Lower lobe of right lung (tissue), 2 donors: ENCODE measurements at places on chromosomes 3 and 15. TPM values are rescaled to one million over a fixed set of nuclear protein-coding genes. Genes with fewer than 3 reads are reported as not detected.
A peak's percentile ranks its signal among the peaks of the same experiment; 100 is the strongest.

GRCh38 chr3:168094580-168094876 lies 1.2 kb downstream of the GOLIM4 start:
- DNase-seq = peak; percentile 56

DNA sequence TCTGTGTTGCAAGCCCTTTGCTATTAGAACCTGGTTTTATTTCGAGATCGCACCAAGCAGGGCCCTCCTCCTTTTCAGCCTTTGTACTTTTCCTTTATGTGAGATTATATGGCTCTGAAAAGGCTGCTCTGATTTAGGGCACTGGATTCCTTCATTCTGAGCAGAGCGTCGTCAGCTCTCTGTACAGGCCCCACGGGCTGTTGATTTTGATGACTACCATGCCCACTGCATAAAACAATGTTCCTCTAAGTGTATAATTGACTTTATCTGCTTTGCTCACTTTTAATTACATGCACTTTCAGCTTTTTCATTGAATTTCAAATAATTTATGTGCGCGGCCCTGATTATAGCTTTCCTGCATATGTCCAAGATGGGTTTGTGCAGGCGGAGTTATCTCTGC lies 4.4 kb upstream of the PSMD6 start:
- no peak for DNase-seq

- DNase-seq = no peak
Observed at GRCh38 chr3:56864090-56864489, 62.3 kb upstream of the ARHGEF3 start.

DNA sequence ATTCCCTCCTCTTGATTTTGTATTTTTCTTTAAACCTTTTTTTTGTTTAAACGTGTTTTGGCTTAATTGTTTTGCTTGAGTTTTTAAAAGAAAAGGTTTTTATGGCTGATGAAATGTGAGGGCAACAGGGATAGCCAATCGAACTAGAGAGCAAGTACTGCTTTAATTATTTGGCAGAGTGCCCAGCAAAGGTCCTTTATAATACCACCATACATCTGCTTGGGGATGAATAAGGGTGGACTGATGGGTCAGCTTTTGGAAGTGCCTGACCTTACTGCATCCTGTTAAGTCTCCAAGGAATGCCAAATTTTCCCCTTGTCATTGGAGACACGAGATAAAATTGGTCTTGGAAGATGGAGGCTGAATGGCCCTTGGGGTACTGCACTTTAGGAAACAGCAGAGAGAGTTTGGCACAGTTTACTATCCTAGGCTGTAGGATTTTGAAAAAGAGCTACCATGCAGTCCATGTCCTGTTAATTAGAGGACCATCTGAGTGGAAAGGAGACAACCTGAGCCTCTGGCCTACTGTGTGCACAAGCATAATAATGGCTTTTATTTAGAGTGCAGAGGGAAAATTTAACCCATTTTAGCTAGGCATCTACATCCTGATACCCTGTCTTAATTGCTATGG lies 19.8 kb upstream of the MTHFS start:
- no peak for DNase-seq

- peak; percentile 30 for DNase-seq
Observed at GRCh38 chr15:77871852-77872371, 205.6 kb downstream of the TBC1D2B start.

GRCh38 chr15:62488387-62488786 lies 323.3 kb upstream of the C2CD4B start:
- DNase-seq = no peak

- DNase-seq = no peak
Observed at GRCh38 chr15:26848498-26848897, 18.4 kb upstream of the GABRA5 start.

GRCh38 chr3:15636028-15636709 lies 34.6 kb downstream of the BTD start:
- DNase-seq = no peak

DNA sequence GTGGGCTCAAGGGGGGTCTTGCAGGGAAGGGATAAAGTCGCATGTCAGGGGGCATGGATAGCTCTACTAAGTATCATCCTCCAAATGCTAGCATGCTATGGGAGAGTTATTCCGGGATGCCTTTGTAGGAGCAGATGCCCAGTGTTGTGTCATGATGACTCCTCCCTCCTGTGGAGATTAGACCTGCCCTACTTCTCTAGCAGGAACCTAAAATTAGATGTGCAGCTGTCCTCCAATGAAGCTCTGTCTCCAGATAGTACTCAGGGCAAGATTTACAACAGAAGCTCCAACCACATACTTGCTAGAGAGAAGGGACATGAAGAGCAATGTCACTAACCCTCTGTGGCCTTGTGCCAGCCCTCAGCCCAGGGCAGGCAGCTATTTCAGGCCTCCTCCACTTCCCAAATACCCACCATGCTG lies 82.5 kb downstream of the AGBL1 start:
- DNase-seq = no peak

DNA sequence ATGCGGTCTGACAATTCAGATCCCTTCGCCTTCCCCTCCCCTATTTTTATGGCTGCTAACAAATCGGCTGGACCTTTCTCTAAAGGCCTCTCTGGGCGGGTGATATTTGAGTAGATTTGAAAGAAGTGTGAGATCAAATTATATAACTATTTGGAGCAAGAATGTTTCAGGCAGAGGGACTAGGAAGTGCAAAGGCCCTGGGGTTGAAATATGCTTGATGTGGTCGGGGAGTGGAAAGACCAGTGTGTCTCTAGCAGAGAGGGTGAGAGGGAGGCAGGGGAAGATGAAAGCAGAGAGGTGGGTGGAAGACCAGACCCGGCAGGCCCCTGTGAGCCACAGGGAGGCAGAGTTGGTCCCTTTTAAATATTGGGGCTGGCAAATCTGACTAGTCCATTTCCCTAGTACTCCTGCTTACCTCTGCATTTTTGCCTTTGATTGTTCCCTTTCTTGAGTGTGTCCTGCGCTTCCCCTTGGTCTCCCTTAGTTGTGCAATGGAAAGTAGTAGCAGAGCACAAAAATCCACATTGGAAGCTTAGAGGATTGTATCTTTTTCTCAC lies 32.3 kb downstream of the SLCO3A1 start:
- no peak for DNase-seq

DNA sequence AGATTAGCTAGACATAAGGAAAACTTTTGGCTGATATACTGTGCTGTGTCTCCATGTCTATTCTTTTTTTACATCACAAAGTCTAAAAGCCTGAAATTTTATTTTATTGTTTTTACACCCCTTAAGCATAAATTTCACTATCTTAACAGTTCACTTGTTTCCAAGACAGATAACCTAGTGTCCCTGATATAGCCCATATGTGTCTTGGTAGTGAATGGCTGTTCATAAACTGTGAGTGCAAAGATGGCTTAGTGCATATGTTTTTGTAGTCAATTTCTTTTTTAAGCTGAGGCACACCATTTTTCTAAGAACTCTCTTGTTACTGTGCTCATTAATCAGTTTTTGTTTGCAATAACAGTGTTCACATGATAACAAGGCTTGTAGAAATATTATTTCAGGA lies 381.1 kb downstream of the OXSM start:
- no peak for DNase-seq

- DNase-seq = no peak
Observed at GRCh38 chr3:113088616-113089015, 97.8 kb downstream of the GTPBP8 start.

- DNase-seq = peak; percentile 39
Observed at GRCh38 chr3:126347543-126348161, 9.6 kb downstream of the KLF15 start.

GRCh38 chr3:94009608-94010007 lies 18.8 kb downstream of the STX19 start:
- no peak for DNase-seq

DNA sequence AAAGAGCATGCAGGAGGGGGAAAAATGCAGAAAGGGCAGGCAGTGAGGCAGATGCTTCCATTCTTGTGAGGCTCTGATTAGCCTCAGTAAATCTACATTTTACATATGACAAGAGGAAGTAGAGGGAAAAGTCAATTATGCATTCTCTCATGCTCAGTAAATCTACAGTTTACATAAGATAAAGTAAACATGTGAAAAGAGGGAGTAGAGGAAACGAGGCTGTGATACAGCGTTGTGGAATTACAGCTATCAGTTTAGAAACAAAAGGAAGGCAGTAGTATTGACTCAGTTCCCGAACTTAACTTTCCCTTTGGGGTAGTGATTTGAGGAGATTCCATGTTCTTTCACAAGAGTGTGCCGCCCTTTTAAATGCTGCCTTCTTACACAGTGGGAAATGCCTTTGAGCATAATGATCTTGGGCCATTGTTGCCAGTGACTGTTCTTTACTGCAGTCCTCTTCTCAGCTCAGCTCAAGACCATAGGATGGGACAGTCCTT lies 39.3 kb downstream of the OSTN start:
- DNase-seq = no peak

DNA sequence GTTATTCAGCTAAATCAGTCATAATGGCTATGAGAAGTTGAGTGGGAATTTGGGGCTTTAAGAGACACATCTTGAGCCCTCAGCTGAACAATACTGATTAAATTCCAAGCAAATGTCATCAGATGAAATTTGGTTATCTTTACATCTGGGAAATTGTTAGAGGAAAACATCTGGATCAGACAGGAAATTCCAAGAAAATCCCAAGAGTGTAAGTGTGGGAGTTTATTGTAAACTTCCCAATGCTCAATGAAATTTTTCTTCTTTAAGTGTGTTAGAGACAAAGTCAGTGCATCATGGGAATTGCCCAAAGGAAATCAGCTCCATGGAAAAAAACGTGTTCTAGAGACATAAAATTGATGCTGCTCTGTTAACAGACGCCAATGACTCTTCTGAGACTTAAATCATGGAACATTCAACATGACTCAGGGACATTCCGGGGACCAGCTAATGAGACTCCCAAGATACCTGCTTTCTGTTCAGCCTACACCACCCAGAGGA lies 19.8 kb upstream of the DCLK3 start:
- DNase-seq = no peak

DNA sequence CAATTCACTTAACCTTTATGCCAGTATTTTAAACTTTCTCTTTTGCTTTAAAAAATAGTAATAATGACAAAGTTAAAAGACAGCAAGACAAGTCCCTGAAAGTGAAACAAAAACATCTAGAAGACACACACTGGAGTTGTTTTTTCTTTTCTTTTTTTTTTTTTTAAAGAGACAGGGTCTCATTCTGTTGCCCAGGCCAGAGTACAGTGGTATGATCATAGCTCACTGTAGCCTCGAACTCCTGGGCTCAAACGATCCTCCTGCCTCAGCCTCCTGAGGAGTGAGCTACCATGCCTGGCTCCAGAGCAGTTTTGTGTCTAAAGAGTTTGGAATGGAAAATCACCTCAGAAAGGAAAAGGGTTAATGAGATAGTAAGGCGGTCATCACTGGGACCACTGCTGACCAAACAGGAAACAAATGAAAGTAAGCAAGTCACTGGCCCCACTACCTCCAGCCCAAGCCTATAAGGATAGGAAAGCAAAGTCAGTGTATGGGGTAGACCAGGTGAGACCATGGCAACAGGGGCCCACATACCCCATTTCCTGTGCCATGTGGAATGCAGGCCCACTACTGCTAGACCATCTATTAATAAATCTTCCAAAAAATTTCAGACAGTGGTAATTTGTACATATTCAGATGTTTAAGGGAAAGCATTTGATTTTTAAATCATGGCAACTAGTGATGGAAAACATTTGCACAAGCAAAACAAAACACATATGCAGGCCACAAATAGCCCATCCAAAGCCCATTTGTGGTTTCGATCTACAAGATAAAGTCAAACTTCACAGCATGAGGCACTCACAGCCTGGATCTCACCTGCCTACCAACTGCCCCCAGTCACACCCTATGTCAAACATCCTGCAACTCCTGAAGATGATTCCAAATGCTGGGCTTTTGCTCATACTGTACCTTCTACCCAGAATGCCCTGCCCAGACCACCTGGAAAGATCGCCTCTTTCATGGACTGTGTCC lies 62.6 kb downstream of the OSBPL10 start:
- DNase-seq = no peak

GRCh38 chr3:172329070-172329469 lies 119.2 kb downstream of the GHSR start:
- DNase-seq = no peak

GRCh38 chr3:149673393-149673792 lies 15.6 kb upstream of the WWTR1 start:
- no peak for DNase-seq

GRCh38 chr3:59512066-59512465 lies 462.2 kb upstream of the CFAP20DC start:
- no peak for DNase-seq

DNA sequence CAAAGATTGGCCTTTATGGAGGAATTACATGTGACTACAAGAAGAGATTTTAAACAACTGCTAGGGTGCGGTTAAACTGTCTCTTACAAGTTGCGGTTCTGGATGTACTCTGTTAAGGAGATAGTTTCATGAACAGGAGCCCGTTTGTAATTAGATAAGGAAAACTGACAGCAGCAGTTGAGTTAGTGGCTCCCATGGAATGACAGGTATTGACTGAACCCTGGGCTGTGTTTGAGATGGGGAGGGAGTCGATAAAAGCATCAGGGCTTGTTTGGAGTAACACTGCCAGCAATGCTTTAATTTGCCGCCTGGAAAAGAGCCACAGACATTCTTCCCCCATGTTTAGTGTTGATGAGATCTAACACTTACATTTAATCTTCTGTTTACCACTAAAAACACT lies 139.9 kb downstream of the ROBO2 start:
- no peak for DNase-seq

DNA sequence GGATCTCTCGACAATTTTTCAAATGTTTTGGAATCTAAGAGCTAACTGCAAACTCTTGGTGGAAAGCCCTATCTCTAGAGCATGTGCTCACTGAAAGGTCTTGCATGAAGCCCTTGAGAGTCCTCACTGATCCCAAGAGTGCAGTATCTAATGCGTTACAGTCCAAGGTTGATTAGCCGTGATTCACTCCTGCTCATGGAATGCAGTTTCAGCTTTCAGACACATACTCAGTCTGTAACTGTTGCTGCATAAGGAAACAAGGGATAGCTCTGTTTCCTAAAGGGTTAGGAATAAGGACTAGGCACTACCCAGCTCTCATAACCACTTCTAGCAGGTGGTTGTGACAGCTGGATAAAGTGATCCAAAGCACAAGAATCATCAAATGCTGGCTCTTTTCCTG lies 687.4 kb upstream of the CFAP20DC start:
- no peak for DNase-seq

ACTRT3 gene
- 0.92 TPM for total RNA-seq

ZIC4 gene
- not detected for total RNA-seq

ARGFX gene
- not detected for total RNA-seq

CLDN1 gene
- total RNA-seq = 5.2 TPM
